ENCODE measurements at places on chromosomes 11 and 22. TPM values are rescaled to one million over a fixed set of nuclear protein-coding genes. Genes with fewer than 3 reads are reported as not detected.

The CARD18 gene
- total RNA-seq = not detected

The SNX19 gene
- total RNA-seq = 129 TPM

The LRRC32 gene
- total RNA-seq = 46.4 TPM

The ALX4 gene
- 17.5 TPM for total RNA-seq

The MS4A3 gene
- not detected for total RNA-seq

The COMT gene
- total RNA-seq = 203 TPM

The SPA17 gene
- total RNA-seq = 5.2 TPM

The SLC29A2 gene
- total RNA-seq = 0.81 TPM

The PATE2 gene
- total RNA-seq = not detected

The C11orf91 gene
- not detected for total RNA-seq

The TNNT3 gene
- not detected for total RNA-seq

The NCAM1 gene
- total RNA-seq = 4.2 TPM

The PANX2 gene
- 0.36 TPM for total RNA-seq

The FGF4 gene
- not detected for total RNA-seq

The DUSP8 gene
- 0.16 TPM for total RNA-seq

The ESAM gene
- not detected for total RNA-seq

The SYCE3 gene
- not detected for total RNA-seq

Measured in hair follicle dermal papilla cell (primary cell).